NCI-H1436 (cell line): ENCODE measurements at places on chromosomes 6 and 20.

DNA sequence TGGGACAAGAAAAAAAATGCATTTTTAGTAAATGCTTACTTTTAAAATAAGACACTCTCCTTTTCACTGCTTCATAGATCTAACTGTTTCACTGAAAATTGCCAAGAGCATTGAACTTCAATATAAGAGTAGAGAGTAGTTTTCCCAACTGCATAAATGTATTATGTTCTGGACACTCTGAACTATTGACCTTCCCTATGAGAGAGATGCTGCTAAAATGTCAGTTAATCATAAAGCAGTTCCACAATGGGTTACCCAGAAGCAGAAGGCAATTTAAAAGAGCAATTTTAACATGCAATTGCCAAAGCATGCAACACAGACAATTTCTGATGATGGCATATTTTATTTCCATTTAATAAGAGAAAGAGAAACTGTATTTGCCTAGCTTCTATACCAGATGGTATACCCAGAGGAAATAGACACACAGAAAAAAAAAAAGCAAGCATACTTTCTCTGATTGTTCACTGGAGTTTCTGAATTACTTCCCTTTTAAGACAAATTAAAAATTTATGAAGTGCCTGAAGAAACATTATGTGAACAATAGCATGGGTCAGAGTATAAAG, 279.1 kb upstream of the THEMIS start:
- peak; percentile 39 for DNase-seq

DNA sequence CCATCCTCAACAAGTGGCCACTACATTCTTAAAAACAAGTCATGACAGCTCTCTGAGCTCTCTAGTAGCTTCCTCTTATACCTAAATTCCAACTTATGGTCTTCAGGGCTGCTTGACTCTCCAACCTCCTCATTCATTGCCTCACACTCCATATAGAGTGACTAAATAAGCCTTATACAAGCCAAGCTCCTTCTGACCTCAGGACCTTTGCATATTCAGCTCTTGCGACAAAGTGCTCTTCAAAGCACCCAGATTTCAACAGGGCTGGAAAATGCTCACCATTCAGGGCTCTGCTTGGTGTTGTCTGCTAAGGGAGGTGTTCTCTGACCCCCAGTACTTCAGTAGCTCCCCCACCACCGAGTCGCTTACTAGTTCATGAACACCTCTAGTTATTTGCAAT, 3.7 kb downstream of the TREML2 start:
- DNase-seq, result no peak

DNA sequence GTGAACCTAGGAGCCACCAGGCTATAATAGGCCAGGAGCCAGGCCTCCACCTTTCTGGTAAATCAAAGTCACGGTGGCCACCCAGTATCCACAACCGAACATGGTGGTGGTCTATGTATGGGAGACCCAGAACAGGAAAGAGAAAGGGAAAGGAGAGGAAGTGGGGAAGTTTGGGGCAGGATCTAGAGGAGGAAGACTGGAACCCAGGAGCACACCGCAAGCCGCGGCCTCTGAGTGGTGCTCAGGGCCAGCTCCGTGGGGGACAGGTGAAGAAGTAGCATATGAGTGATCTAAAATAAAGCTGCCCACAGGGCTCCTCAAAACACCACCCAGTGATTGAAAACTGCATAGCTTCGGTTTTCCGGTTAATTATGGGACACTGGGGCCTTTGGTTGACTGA, 214.8 kb downstream of the ZDHHC14 start:
- no peak for DNase-seq

GRCh38 chr6:118410001-118410400, 138.1 kb upstream of the PLN start:
- DNase-seq, result no peak

DNA sequence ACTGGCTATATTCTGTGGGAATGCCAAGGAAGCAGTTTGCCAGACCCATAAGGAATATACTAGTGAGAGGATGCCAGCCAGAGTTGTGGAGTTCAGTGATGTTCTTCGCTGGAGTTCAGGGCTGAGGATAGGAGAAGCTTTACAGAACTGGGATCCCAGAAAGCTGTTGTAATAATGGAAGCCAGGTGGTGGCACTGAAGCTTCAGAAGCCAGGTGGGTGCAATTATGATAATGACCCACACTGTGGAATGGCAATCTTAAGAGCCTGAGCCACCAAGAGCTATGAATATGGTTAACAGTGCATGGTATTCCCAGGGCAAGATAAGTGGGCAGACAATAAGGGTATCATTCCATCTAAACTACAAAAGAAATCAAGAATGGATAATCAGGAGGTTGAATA, 25.1 kb upstream of the ENPP1 start:
- DNase-seq, result peak; percentile 56

DNA sequence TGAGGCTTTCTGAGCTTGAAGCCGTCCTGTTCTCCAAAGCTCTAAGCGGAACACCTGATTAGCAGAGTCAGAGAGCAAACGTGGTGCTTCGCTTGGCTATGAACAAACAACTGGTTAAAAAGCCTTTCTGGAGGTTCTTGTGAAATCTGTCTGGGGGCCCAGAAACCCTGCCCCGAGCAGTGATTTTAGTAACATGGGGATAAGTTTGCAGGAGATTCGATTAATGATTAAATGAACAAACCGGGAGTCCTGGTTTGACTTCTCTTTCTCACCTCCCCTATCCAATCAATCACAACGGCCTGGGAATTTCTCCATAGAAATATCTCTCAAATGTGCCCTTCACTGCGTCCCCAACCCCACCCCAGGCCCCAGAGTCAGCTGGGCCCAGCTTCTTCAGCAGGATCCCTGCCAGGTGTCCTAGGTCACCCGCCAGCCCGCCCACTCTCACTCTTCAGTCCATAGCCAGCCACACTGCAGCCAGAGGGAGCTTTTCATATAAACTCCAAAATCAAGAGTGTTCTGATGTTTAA, 43.6 kb downstream of the ZDHHC14 start:
- no peak for DNase-seq

GRCh38 chr6:33925936-33926335, 122.1 kb upstream of the MLN start:
- peak; percentile 17 for DNase-seq

DNA sequence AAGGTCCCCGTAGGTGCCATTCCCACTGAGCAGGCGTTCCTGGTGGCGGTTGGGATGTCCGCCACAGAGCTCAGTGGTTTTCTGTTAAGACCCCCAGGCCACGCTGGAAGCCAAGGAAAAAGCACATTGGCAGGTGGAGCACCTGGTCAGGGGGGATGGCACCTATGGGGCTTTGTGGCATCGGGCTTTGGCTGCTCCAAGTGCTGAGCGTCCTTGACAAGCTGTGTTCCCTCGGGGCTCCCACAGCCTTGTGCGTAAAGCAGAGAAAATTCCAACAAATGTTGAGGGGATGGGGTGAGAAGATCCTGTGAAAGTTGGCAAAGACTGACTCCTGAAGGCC, 135.4 kb downstream of the JPH2 start:
- no peak for DNase-seq

DNA sequence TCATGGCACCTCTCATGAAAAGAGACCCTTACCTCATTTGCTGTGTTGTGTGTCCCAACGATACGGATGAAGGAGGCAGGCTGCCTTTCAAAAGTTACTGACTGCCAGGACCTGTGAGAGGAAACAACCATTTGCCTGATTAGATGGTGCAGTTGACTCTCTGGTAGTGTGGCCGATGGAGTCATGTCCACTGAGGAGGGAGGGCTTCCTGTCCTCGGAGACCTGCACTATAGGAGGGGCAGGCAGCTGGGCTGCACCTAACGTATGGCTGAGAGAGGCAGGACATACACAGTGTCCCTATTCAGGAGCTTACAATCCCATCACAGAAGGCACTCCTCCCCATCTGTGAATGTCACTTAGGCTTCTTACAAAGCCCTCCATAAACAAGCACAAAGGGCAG, 373.0 kb downstream of the ZFAND3 start:
- DNase-seq, result no peak

DNA sequence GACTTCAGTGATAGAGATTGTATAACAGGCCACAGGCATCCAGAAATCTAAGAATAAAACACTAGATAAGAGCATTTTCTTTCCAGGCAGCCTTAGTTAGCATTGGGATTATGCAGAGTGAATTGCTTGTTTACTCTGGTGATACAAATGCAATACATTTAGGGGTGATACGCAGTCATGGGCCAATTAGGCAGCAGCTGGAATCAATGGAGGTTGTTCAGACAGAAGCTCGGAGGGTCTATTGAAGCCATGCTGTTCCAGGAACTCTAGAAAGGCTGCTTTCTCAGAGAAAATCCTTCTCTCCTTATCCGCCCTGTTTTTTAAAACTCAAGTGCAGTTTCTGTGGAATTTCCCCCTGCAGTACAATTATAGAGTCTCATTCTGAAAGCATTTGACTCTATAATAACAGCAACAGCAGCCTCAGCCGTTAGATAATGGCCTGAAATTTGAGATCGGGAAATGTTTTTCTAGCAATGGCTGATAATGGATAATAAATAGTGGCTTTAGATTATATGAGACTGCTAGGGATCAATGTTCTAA, 364.3 kb upstream of the HS3ST5 start:
- peak; percentile 51 for DNase-seq

DNA sequence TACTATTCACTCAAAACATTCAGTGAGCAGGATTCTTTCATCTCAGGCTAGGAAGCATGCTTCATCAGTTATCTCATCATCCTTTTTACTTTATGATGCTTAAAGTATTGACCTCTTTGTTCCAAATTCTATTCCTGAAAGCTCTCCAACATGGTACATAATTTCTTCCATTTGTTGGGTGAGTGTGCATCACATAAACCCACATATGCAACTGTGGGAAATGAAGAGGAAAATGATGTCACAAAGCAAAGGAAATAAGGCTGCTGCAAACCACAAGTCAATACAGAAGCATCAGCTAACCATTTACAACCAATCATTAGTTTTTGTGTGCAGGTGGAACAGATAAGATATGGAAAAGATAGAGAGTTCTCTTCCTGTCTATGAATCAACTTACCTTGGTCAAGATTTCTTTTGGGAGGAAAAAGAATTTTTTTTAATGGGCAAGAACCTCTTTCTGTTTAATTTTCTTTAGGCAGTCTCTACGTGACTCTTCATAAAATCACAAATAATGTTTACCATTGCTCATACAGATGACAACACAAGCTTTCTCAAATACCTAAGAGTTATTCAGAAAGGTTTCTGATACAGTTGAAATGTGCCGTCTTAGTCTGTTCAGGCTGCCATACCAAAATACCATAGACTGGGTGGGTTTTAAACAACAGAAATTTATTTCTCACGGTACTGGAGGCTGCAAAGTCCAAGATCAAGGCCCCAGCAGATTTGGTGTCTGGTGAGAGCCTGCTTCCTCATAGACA, 259.9 kb downstream of the ADGRG6 start:
- no peak for DNase-seq

GRCh38 chr20:32538526-32538939, 46.6 kb downstream of the NOL4L start:
- DNase-seq, result no peak

DNA sequence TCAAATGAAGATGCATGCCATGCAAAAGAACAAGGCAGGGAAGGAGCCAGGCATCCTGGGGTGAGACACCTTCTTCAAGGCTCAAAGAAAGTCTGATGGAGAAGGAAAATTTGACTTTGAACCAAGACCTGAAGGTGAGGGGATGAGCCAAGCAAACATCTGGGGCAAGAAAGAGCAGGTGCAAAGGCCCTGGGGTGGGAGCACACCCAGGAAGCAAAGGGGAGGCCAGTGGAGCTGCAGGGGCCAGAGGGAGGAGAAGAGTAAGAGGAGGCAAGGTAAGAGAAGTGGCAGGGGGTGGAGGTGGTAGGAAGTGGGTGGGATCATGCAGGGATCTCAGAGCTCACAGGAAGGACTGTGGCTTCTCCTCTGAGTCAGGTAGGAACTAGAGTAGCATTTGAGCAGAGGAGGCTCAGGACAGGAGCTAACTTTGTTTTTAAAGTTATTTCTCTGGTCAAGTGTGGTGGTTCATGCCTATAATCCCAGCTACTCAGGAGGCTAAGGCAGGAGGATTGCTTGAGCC, 49.6 kb downstream of the SLC13A3 start:
- DNase-seq, result no peak

DNA sequence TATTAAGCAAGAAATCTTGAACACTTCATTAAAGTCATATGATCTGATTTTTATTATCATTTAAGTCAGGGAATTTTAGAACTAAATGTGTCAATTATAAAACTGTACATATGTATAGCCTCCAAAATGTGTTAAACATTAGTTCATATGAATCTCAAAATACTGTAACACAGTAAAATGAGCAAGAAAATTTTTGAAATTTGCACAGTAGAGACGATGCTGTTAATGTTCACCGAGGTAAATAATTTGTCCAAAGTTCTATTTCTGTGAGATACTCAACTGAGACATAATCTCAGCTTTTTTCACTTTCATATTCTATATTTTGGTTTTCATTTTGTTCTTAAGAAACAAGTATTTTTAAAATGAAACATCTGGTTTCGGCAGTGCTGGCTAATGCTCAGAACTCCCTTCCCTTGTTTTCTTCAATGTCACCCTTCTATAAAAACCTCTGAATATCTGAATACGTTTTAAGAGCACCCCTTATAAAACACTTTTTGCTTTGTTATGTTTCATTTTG, 353.1 kb downstream of the LAMA2 start:
- DNase-seq, result no peak

- DNase-seq, result no peak
Measured at GRCh38 chr20:58245181-58245891, 16.9 kb upstream of the ANKRD60 start.

GRCh38 chr20:12874933-12875332, 133.8 kb upstream of the SPTLC3 start:
- no peak for DNase-seq

DNA sequence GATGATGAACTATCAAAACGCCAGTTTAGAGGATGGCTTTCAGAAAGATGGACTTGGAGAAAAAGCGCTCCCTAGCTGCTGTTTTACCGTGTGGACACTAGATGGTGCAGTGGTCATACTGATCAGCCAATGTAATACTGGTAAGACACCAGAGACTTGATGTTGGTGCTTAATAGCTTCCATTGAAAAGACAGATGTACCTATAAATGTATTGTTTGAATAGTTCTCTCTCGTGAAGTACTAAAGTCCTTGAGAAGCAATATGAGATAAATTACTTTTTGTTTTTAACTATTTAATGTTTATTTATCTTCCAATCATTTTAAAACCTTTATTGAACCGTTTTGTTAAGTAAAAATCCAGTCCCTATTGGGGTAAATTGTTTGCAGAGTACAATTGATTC, 63.9 kb upstream of the FUCA2 start:
- peak; percentile 43 for DNase-seq
